ENCODE measurements at places on chromosomes 5 and 9. TPM values are rescaled to one million over a fixed set of nuclear protein-coding genes. Genes with fewer than 3 reads are reported as not detected.

The LIX1 gene
- total RNA-seq: not detected

The CENPK gene
- total RNA-seq: 27.8 TPM

The PCDHGB5 gene
- 14.2 TPM for total RNA-seq

The TYRP1 gene
- total RNA-seq: not detected

The SH2D3C gene
- total RNA-seq: 0.19 TPM

The PTPRD gene
- 0.50 TPM for total RNA-seq

The KCNN2 gene
- not detected for total RNA-seq

The IARS1 gene
- total RNA-seq: 240 TPM
